ENCODE measurements at places on chromosomes 1 and 21. TPM values are rescaled to one million over a fixed set of nuclear protein-coding genes. Genes with fewer than 3 reads are reported as not detected.

DNA sequence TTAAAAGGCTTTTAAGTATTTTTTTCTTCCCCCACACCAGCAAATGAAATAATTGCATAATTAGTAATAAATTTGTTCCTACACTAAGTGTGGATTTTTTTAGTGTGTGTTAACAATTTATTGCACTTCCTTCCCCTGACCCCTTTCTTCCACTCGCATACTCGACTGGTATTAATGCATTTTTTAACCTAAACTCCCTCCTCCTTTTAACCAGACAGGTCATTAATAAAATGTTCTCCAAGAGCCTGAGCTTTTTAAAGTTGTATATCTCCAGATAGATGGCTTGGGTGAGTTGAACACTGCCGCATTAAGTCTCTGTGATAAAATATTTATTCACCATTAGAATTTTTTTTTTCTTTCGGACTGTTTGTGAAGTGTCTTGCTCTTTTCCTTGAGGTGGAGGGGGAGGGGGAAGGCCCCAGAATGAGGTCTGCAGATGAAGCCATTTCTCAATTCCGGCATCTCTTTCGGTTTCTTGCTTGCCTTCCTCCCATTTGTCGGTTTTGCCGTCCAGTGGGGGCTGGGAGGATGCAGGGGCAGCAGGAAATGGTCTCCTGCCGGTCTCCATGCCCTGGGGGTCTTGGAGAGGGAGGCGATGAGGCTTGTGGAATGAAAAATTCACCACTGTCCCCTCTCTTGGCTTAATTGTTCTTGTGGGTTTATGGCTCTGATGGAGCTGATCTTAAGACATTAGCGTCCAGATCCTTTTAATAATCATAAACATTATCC, 64.1 kb upstream of the ACTL8 start:
- DNase-seq: no peak

DNA sequence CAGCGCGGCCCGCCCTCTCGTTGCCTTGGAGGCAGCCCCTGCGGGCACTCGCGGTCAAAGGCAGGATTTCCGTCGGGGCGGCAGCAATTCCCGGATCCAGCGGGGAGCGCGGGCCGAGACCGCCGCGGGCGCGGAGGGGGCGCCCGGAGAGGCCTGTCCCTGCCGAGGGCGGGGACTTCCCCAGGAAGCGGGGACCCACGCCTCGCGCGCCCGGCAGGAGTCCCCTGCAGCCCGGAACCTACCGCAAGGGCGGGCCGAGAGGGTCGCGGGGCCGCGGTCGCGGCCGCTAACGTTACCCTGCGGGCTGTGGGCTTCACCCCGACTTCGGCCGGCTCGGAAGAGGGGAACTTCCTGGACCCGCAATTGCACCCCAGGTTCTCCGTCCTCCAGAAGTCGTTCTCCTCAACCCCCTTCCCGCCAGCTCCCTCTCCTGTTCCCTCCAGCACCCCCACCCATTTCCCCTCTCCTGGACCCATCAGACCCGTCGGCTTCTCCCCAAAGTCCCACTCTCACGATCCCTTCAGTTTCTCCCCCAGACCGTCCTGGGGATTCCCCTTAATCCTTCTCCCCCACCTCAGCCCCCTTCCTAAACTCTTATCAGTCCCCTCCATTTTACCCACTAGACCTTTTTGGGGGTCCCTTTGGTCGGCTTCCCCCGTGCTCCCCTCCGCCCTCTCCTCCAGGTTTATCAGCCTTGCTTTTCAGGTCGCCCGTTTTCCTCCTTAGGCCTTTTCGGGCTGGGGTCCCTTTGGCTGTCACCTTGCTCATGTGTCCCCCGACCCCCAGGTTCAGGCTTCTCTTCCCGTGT, 604 bp downstream of the FGR start:
- DNase-seq: no peak

DNA sequence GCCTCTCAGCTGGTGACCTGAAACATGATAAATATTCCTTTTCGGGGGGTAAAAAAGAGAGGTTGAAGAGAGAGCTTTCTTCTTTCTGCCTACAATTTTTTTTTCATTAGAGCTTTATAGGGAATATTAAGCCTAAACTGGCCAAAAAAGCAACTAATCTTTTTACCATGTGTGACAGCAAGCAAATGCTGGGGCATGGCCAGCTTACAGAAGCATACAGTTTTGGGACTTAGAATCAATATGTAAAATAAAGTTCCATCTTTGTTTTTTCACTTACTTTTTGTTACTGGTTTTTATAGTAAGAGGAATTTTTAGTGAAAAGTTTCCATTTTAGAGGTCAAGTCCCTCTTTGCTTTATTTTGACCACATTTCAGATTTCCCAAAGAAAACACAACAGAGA, 301.2 kb upstream of the DEPDC1 start:
- DNase-seq: no peak

DNA sequence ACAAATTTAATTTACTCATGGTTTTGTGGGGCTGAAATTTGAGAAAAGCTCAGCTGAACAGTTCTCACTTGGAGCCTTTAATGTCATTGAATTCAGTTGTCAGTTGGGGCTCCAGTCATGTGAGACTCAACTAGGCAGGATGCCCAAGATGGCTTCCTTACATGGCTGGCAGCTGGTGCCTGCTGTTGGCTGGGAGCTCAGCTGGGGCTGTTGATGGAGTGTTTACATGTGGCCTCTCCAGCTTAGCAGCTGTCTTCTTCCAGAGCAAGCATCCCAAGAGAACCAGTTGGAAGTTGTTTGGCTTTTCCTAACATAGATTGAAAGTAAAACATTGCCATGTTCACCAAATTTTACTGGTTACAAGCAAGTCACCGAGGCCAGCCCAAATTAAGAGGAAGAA, 81.8 kb upstream of the KCNA3 start:
- DNase-seq: peak; percentile 38

DNA sequence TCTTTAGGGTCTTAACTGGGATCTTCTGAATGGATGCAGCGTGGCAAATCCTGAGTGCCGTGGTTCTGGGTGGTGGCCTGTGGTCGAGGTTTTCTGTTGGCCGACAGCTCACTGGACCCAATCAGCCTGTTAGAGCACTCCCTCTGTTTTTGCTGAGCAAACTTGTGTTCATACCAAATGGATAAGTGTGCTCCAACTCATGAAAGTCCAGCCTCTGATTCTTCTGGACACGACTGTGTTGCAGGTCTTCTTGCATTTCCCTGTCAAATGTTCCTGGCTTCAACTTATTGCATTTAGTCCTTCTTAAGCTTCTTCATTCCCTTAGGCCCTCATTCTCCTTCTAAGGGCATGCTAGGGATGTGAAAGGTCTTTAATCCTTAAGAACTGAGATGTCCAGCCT, 63.7 kb downstream of the AJAP1 start:
- no peak for DNase-seq

- DNase-seq: no peak
Measured at GRCh38 chr1:243508303-243508713, 252.5 kb downstream of the SDCCAG8 start.

GRCh38 chr1:42766741-42767509, at the start of the genes C1orf50 and P3H1:
C1orf50 (plus strand) TSS chr1:42767249; CDS start chr1:42767312, 63 bp downstream.
P3H1 (minus strand) TSS chr1:42767028; CDS start chr1:42766971, 57 bp downstream.
- peak; percentile 99 for DNase-seq

GRCh38 chr1:226782845-226783601, 43.9 kb upstream of the ITPKB start:
- no peak for DNase-seq

DNA sequence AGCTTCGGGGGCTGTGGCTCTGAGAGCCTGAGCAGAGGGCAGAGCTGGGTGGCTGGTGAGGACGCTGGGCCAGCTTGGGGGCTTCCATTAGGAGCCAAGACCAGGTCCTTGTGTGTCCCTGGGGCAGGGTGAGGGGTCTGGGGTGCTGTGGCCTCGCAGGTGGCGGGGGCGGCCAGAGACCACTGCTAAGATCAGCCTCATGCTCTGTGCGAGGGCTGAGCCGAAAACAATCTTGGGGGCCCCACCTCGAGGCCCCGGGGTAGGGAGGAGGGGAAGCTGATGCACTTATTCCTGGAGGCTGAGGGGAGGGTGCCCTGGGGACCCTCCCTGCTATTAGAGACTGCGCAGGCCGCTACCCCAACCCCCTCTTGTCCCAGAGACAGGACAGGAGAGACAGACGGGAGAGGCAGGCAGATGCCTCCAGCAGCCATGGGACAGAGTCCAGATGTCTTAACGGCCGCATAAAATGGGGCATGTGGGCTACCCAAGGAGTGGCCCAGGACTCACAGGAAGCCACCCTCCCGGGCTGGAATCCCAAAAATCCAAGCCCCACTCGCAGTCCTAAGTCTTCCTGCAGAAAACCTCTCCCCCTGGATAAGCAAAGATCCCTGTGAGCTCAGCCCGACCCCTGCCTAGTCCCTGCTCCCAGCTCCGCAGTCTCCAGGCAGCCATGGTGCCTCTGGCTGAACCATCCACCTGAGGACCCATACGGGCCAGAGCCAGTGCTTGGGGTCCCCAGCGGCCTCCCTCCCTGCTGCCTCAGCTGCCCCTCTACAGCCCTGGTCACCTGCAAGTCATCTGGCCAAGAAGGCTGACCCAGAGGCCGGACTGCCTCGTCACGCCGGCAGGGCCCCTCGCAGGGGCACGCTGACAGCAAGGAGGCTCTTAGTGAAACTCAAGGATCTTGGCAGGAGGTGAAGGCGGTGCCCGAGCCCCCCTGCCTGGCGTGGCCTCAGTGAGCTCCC, 43.6 kb upstream of the COL18A1 start:
- no peak for DNase-seq

DNA sequence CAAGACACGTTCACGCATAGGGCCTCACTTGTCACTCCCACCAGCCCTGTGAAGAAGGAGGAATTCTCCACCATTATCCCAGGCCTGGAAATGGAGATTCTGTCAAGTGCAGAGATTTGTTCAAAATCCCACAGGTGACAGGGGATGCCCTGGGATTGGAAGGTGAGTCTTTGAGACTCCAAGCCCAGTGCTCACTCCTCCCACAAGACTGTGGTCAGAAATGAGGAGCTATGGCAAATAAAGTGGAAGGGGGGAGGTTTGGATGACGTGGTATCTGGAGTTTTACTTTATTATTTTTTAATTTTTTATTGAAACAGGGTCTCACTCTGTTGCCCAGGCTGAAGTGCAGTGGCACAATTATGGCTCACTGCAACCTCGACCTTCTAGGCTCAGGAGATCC, 12.8 kb upstream of the FOXO6 start:
- DNase-seq: no peak

GRCh38 chr1:17167041-17167785, 37.7 kb upstream of the PADI1 start:
- no peak for DNase-seq

DNA sequence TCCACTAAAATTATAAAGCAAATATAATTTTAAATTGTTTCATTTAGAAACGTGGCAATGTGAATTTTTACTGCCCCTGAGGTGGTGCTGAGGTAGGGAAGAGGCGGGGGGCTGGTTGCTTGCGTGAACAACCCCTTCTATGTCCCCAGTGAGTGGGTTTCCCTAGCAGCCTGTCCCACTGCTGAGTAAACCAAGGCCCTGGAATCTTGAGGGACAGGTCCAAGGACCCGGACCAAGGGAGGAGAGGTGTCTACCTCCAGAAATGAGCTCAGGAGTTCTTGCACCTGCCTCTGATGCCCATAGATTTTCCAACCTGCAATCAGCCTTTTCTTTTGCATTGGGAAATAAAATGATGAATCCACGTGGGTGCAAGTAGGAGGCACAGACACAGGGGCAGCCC, 649 bp upstream of the LDLRAD1 start:
- no peak for DNase-seq

DNA sequence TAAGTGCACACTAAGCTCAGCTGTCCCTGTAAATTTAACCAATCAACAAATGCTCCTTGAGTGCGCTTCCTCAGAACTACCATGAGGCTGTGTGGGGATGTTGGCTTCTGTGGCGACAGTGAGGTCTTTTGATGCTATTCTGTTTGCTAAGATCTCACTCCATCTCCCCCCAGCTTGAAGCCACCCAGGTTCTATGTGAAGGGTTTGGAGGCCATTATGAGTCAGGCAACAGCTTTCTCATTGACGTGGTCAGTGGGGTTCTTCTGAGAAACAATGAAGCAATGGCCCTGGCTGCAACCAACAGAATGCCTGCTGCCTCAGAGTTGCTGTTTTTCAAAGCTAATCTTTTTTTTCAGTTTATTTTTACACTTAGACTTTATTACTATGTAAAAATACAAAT, 205.5 kb downstream of the PTBP2 start:
- no peak for DNase-seq

GRCh38 chr1:208526613-208527125, 282.5 kb upstream of the PLXNA2 start:
- no peak for DNase-seq

DNA sequence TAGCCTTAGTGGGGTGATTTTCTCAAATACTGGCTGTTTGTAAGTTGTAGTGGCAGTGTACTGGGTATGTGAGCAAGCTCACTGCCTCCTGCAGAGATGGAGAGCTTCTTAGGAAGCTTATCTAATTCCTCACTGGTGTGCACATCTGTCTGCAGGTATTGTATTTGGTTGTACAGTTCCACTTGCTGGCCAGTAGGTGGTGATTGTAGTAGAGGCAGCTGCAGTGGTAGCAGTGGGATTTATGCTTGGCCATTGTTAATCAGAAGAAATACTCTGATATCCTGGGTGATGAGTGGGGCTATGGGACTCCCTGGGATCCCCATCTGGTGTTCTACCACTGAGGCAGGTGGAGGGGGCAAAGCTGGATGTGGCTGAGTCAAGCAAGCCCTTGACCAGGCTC, 276.1 kb upstream of the SPAG17 start:
- DNase-seq: no peak

The PPFIA4 gene
- total RNA-seq: 8.4 TPM

The CFHR1 gene
- total RNA-seq: not detected

The SLC5A9 gene
- total RNA-seq: not detected

The OR14I1 gene
- not detected for total RNA-seq
